ENCODE measurements at places on chromosomes 13 and 19. TPM values are rescaled to one million over a fixed set of nuclear protein-coding genes. Genes with fewer than 3 reads are reported as not detected.

DNA sequence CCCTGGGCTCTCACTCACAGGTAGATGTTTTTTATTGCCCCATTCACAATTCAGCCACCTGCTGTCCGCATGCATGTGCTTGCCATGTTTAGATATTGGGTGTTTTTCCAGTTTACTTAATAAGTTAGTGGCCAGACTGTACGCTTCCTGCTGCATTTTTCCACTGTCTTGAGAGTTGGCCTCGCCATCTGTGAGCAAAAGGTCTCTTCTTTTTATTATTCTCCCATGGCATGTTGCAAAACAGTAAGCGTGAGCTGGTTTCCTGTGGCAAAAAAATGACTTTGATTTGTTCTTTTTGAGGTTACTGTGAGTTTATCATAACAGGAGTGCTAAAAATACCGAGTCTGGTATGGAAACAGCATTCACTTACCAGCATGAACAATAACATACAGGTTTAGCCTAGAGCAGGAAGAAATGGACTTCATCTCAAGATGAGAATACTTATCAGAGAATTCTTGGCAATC, 46.0 kb downstream of the SAE1 start:
- DNase-seq = no peak

DNA sequence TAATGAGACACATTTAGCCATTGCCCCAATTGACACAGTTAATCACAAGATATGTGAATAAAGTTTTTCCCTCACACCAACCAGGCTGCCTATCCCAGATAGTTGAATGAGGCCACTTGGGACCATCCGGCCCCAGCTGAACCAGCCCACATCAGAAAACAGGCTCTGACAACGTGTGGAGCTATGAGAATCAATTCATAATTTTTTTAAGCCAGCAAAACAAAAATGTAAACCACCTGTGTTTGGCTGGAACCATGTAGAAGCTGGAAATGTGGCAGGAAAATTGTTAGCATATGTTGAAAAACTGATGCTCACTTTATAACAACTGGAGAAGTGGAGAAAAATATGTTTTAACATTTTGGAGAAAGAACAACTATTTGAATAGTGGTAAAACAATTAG, 1161.3 kb downstream of the SLITRK1 start:
- DNase-seq = peak; percentile 41

DNA sequence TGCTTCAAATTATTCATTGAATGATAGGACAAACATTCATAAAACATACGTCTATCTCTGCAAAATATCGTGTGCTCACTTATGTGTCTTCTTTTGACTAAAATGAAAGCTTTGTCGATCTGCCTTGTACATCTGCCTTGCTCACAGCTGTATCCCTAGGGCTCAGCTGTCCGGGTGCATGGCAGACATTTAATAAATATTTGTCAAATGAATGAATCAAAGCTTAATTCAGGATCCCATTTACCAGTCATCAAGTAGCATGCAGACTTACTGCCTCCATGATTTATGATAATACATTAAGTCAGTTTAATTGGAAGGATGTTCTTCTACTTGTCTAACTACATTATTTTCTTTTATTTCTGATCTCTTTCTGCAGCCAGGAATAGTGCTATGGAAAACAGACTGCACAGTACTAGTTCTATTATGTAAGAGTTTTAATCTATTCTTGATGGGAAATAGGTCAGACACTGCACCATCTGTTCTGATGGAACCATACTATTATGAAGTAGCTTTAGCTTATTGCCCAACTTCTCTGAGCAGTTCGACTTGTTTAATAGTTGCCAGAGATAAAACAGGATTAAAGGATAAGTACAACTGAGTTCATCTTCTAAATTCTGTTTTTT, 13.2 kb downstream of the SLC46A3 start:
- DNase-seq = no peak

- peak; percentile 93 for DNase-seq
Observed at GRCh38 chr19:13116282-13117175, at the start of gene TRMT1. Gene TRMT1 (minus strand): TSS chr19:13116740. CDS start chr19:13116399, 341 bp downstream.

- DNase-seq = no peak
Observed at GRCh38 chr19:1394252-1395193, 6.8 kb downstream of the GAMT start.

DNA sequence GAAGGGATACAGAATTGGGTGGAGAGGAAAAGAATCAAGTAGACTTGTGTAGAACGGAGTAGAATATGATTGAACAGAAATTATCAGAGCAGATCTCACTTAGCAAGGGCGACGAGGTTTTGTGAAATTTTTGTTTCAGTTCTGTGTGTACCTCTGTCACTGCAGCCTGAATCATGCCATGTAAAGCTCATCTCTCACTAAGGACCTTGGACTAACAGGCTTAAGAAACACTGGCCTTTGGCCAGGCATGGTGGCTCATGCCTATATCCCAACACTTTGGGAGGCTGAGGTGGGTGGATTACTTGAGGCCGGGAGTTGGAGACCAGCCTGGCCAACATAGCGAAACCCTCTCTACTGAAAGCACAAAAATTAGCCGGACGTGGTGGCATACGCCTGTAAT, 62.6 kb downstream of the MYH14 start:
- no peak for DNase-seq

DNA sequence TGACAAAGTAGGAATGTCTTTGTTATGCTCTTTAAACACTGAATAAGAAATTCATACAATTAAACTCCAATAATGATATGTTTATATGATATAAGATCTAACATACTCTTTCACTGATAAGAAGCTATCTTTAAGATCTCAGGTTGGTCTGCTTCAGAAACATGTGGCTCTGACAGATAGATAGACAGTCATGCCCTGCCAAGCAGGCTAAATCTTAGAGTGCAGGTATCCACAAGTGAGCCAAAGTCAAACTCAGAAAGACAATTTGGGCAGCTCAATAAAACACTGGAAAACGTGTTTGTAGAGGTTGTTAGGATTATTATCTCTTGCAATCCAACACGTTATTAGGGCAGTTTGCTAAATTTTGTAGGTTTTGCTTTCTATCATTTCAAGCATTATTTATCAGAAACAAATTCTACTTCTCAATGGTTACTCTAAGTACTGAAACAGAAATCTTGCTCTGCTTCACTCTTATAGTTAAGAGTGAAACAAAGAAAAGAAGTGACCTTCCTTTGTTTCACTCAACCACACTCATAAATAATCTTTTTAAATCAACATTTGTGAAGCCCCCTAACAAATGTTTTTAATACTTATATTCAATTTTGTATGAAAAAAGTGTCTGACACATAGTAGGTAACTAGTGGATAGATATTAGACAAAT, 1255.6 kb downstream of the DIAPH3 start:
- DNase-seq = no peak

DNA sequence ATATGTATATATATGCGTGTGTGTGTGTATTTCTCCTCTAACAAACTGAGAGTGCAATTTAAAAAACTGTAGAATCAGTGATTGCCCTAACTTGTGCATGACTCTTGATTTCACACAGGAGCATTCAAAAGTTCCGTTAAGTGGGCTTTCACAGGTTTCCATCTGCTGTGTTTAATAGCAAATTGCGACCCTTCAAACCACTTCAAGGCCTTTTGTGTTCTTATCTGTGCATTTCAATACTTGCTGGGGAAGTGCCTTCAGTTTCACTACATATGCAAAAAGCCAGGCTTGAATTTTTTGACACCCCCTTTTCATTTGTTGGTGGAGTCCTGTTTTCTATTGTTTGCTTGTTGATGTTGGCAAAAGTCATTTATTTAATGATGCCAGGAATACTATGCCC, 158.0 kb downstream of the TM9SF2 start:
- DNase-seq = no peak

GRCh38 chr19:5112681-5113575, 144.0 kb downstream of the KDM4B start:
- DNase-seq = no peak

- DNase-seq = no peak
Observed at GRCh38 chr13:110206185-110206584, 100.8 kb downstream of the COL4A1 start.

DNA sequence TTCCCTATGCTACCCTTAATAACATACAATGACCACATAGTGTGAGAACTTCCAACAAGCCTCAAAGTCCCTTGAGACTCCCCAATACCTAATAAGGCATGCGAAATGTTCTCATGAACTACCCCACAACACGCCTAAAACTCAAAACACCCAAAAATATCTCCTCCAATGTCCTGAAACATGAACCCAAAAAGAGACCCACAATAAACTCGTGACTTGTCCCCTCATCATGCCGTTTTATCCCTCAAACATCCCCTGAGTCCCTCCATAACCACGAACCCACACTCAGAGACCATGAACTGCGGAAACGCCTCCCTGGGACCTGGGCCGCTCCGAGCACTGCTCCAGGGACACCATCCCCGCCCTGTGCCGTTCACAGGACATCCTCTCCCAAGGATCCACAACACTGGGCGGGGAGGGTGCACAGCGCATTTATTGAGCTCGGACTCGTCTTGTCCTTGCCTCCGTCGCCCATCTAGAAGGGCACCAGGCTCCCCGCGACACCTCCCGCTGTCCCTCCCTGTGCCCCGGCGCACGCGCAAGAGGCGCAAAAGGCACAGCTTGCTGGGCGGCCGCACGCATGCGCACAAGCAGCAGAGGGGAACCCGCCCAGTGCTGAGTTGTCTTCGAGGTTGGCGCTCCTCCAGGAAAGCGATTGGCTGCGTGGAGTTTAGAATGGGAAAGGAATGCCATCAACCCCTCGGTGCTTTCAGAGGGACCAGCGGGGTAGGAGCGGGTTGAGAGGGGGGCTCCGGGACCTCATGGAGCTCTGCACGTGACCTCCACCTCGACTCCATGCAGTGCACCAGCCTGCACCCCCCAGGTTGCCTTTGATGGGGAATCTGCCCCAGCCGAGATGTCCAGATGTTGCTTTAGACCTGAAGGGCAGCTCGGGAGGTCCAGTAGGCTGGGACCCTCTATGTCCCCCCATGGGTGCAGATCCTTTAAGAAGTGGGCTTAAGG, 8.8 kb downstream of the FXYD3 start:
- peak; percentile 97 for DNase-seq

DNA sequence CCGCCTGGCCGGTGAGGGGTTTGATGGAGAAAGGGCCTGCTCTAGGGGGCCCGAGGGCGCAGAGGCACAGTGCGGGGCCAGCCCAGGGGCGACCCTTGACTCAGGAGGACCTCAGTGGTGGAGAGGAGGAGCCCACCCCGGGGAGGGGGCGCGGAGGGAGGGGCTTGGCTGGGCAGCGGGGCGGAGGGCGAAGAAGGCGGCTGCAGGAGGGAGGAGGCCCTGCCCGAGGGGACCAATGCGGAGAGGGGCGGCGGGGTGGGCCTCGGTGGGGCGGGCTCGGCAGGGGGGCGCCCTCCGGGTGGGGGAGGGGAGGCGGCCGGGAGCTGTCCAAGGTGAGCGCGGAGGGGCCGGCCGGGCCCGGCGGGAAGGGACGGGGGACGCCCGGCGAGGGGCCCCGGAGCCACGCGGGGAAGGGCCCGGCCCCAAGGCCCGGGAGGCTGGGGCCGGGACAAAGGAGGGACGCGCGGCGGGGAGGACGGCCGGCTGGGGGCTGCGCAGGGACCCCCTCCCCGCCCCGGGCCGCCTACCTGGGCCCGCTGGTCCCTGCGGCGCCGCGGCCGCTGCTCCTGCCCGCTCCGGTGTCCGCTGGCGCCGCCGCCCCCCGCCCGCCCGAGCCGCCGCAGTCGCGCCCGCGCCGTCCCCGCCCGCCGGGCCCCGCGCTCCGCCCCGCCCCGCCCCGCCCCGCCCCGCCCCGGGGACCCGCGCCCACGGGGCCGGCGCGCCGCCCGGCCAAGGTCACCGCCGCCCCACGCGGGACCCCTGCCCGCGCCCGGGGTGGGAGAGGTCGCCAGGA, at the start of gene DIRAS1:
Gene DIRAS1, minus strand, starts transcription at position 596 of the 793 bp plus-strand sequence. CDS start 3,566 bp downstream, outside the sequence.
- no peak for DNase-seq

DNA sequence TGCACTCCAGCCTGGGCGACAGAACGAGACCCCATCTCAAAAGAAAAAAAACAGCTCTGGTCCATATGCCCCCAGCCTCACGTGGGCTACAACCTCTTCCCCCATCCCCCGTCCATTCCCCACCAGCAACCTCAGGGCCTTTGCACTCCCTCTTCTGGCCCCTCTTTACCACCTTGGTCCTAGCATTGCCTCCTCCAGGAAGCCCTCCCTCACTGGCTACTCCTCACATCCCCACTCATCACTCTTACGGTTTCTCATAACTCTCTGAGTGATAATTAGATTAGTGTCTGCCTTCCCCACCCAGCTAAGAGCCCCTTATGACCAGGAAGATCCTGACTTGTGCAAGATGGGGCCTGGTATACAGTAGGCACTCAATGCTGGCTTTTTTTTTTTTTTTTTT, 30.8 kb downstream of the IL12RB1 start:
- no peak for DNase-seq

DNA sequence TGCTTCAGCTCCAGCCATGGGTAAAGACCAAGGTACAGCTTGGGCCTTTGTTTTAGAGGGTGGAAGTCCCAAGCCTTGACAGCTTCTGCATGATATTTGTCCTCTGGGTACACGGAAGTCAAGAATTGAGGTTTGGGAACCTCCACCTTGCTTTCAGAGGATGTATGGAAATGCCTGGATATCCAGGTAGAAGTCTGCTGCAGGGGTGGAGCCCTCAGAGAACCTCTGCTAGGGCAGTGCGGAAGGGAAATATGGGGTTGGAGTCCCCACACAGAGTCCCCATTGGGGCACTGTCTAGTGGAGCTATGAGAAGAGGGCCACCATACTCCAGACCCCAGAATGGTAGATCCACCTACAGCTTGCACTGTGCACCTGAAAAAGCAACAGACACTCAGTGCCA, 23.0 kb upstream of the MYO16 start:
- DNase-seq = no peak

GRCh38 chr13:50451609-50452008, 391.9 kb downstream of the DLEU7 start:
- DNase-seq = no peak

DNA sequence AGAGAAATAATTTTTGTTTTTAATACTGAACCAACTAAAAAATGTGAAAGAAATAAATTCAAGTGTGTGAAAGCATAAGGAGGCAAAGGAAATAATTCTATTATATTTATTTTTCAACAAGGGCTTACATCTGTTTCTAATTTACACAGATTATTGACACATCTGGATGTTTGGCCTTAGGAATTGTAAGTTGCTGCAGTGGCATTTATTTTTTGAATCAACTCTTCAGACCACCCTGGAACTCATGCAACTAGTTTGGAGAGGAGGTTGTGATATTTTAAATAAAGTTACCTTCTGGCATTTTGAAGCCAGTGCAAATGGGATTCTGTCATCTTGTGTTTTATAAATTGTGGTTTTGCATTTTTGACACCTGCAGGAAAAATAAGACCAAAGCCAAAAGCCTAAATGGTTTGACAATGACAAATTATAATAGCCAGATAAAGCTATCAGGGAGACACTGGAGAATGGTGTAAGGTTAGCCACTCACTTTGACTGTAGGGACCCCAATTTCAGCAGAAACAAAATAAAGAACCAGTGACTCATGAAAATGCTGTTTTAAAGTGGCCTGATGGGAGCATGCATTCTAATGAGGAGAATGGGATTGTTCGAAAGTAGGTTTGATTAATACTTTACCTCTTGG, 192.9 kb downstream of the KLF5 start:
- peak; percentile 17 for DNase-seq

GRCh38 chr13:97133955-97134354, 88.2 kb upstream of the MBNL2 start:
- no peak for DNase-seq

- DNase-seq = no peak
Observed at GRCh38 chr13:30164146-30164545, 143.2 kb downstream of the KATNAL1 start.

The ISYNA1 gene
- 131 TPM for polyA plus RNA-seq

The TMPRSS9 gene
- 0.55 TPM for polyA plus RNA-seq

All from muscle of arm (tissue), 14 donors.